ENCODE measurements at places on chromosomes 11 and 22.

- DNase-seq: no peak
Measured at GRCh38 chr22:37684803-37685615, 1.1 kb upstream of the NOL12 start.

GRCh38 chr11:126501641-126502040 lies 146.2 kb downstream of the ST3GAL4 start:
- no peak for DNase-seq

GRCh38 chr11:35169112-35169511 lies 30.1 kb downstream of the CD44 start:
- DNase-seq: no peak

GRCh38 chr22:43478621-43479300 lies 66.9 kb downstream of the MPPED1 start:
- DNase-seq: no peak

GRCh38 chr11:60252213-60253108 lies 9.5 kb upstream of the MS4A4E start:
- DNase-seq: no peak

DNA sequence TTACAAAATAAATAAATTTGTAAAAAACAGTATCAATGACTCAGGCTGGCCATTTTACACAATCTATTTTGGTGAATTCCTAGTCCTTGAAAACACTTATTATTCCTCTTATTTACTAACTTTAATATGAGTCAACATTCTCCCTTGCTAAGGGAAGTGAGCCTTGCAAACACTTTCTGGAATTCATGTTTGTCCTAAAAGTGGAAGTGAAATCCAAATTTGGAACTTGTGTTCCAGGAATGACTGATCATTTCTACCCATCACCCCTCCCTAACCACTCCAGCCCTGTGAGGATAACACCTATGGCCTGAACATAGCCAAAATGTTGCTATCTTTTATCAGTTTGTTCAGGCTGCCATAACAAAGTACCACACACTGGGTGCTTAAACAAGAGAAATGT lies 83.1 kb downstream of the OR5AK2 start:
- DNase-seq: no peak

GRCh38 chr11:88330826-88331428 lies 6.6 kb downstream of the CTSC start:
- DNase-seq: no peak

- no peak for DNase-seq
Measured at GRCh38 chr11:117625237-117625636, 171.8 kb downstream of the DSCAML1 start.

GRCh38 chr22:49016909-49017481 lies 810.7 kb downstream of the BRD1 start:
- no peak for DNase-seq

DNA sequence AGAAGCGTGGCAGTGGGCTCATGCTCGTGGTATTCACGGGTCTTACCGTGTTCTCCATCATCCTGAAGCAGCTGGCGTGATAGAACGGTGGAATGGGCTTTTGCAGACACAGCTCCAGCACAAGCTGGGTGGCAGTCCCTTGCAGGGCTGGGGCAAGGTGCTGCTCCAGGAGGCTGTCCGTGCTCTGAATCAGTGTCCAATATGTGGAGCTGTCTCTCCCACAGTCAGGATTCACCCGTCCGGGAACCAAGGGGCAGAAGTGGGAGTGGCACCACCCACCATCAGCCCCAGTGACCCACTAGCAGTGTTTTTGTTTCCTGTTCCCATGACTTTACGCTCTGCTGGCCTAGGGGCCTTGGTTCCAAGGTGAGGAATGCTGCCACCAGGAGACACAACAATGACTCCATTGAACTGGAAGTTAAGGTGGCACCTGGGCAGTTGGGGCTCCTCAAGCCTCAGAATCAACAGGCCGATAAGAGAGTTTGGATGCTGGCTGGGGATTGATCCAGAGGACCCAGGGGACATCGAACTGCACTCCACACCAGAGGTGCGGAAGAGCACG lies 16.9 kb upstream of the CD81 start:
- no peak for DNase-seq

DNA sequence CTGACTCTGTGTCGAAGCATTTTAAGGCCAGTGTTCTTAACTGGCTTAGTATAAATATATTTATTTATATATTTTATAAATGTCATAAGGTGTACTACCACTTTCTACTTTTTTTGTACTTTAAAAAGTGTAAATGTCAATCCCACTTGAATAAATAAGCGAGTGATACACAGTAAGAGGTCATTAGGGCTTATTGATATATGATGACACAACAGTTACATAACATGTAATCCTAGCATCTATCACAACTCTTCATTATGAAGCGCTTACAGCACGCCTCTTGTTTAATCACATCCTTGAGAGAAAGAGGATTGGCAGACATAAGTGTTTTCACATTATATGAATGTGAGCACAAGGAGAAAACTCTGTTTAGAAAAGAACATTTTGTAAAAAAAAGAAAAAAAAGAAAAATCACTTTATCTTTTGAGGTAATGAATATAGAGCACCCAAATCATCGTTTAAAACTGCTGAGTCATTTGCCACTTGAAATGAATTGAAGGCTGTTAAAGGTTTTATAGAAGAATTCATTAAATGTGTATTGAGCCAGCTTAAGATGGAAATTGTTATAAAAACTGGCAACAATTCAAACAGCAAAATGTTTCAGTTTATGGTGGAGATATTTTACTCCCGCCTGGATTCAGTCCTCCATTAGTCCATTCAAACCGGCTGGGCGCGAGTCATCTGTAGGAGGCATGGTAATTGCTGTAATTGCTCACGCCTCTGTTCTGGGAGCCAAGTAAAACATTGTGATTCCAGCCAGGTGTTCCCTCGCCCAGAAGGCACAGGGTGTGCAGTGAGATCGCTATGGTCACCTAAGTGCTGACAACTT lies 627.3 kb upstream of the KIRREL3 start:
- no peak for DNase-seq

DNA sequence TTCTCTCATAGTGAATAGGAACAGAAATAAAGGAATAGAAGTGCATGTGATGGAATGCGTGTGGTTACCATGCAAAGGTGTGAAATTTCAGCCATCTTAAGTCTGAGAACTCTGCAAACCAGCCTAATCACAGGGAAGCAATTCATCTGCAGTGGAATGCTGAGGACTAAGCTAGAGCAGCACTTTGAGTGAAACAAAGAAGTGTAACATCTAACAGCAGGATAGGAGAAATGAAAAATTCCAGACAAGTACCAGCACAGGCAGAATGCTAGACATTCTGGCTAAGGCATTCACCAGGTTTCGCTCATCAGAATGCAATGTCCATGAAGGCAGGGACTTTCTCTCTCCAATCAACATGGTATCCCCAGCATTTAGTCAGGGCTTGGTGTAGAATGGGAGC lies 41.2 kb upstream of the SLC36A4 start:
- no peak for DNase-seq

DNA sequence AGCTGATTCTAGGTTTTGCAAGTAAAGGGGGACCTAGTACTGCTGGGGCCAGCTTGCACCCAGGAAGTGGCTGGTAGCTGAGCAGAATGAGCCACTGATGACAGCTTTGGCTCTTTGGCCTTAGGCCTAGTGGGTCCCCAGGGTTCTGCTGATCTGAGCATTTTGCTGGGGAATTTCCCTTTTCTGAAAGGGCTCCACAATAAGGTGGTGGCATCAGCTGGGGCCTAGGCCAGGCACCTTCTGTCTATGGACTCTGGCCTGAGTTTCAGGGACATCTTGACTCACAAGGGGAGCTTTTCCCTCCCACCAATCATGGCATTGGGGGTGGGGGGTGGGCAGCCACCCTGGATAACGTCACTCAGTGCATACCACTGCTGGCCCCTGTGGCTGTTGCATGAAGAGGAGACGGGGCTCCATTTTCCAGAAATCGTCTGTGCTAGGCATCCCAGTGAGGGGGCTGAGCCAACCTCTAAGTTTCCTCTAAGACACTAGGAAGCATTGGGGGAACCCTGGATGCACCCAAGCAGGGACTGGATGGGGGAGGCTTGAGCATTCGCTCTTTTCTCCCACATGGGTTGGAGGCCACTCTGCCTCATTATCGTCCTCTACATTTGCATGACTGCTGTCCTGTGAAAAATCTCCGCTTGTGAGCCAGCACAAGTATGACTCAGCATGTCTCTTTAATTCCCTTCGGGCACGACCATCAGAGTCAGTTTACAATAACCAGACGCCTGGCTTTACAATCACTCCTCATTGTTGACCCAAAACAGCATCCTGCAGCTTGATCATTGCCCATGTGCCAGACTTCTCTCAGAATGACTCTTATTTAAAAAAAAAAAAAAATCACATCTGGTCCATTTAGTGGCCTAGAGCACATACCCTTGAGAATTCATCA lies 145.0 kb upstream of the THY1 start:
- DNase-seq: no peak

GRCh38 chr11:93791493-93791892 lies 7.4 kb downstream of the MED17 start:
- DNase-seq: no peak

DNA sequence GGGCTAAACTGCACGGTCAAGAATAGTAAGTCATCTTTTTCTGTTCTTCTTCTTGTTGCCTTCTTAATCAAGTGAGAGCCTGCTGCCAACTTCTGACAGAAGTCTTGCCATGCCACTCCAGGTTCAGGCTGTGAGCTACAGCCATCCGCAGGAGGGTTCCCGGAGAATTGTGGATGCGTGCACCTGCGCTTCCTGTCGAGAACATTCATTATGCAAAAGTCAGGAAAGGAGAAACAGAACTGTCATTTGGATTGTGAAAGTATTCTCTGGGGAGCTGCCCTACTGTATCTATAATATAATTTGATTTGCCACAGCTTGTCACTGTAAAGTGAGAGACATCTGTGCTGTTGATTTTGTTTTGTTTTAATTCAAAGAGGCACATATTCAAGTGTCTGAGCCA lies 12.3 kb downstream of the IL17RA start:
- DNase-seq: no peak

DNA sequence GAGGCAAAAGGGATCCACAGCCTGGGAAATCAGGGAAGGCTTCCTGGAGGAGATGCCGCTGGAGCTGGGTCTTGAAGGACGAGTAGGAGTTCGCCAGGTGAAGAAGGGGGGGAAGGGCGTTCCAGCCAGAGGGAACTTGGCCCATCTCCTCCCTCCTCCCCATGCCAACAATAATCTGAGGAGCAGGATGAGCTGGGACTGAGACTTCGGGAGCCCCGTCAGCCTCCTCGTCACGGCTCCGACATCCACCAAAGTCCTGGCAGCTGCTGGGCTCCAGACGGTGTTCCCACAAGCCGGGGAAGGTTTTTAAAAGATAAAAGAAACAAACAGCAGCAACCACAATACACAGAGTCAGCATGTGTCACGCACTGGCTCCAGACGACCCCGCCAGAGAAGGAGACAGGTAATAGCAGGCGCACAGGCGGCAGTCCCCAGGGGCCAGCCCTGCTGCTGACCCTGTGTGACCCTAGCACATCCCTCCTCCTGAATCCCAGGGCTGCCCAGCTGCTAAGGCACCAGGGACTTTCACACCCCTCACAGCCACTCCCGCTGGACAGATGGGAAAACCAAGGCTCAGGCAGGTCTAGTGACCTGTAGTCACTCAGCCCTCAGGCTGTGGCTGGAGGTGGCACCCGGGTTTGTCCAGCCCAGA lies 37.3 kb downstream of the NUP50 start:
- no peak for DNase-seq

Data from pulmonary artery endothelial cell (primary cell).